Left renal cortex interstitium (tissue), 4 donors: ENCODE measurements at places on chromosomes 11 and 22.

- peak; percentile 86 for DNase-seq
Measured at GRCh38 chr11:14892036-14892556, at the start of gene CYP2R1. Gene CYP2R1 (minus strand): TSS chr11:14892231. CDS start chr11:14892205, 26 bp downstream.

DNA sequence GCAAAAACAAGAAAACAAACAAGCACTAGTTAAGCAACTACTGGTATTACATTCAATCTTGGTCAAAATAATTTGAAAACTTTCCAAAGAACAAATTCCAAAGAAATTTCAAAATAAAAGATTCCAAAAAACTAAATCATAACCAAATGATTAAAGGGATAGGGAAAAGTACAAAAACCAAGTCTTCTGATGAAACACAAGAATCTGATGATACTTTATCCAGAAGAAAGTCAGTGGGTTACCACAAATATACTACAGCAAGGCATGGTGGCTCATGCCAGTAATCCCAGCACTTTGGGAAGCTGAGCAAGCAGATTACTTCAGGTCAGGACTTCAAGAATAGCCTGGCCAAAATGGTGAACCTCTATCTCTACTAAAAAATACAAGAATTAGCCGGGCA is 59.1 kb downstream of the NUP98 start:
- DNase-seq, result no peak

GRCh38 chr11:102287964-102288724 is 29.1 kb upstream of the BIRC3 start:
- no peak for DNase-seq

- no peak for DNase-seq
Measured at GRCh38 chr22:36870250-36870649, 9.4 kb downstream of the NCF4 start.
